ENCODE measurements at places on chromosomes 1 and 21.
A peak's percentile ranks its signal among the peaks of the same experiment; 100 is the strongest.

- peak; percentile 16 for DNase-seq
Measured at GRCh38 chr1:30085811-30086770, 637.3 kb downstream of the MATN1 start.

- no peak for DNase-seq
Measured at GRCh38 chr21:36686955-36687354, 12.0 kb upstream of the SIM2 start.

DNA sequence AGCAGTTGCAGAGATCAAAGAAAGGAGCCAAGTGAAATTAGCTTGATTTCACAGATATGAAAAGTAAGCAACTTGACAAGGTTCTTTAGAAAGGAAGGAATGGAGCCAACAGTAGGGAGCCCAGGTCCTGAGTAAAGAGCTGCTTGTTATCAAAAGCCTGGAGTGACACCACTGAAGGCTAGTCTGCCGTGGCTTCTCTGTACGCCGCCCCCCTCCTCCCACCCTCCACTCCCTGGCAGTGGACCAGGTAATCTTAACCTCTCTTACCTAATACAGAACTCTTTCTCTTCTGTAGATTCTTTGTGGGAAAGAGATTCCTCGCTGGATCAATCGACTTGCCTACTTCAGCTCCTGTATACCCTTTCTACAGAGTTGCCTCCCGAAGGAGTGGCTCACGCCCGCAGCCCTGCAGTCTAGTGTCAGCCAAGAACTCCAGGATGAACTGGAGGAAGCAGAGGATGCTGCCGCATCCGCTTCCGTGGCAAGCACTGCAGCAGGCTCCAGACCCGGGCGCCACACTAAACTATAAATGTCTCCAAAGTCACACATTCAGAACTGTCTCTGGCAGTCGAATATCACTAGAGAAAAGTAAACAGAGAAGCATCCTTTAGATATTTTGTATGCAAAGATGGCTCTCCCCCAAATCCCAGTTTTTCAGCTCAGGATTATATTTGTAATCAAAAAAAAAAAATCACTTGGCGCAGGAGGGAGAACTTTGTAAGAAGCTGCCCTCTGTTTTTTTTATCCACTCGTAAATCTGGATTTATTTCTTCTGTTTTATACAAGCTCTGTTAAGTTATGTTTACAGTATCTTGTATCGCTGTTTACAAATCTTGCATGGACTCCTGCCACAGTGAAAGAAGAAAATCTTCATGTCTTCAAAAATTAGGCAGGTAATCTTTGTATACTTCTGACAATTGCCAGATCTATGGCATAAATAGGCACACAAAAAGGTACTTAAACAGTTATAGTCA, 52.6 kb downstream of the DESI2 start:
- peak; percentile 41 for DNase-seq

- no peak for DNase-seq
Measured at GRCh38 chr1:230681599-230681998, 32.3 kb downstream of the AGT start.

- peak; percentile 41 for DNase-seq
Measured at GRCh38 chr1:85580872-85581801, 576 bp downstream of the CCN1 start.

- peak; percentile 67 for DNase-seq
Measured at GRCh38 chr1:212368073-212368484, 46.6 kb downstream of the PACC1 start.

GRCh38 chr1:201554789-201555592, 16.1 kb downstream of the NAV1 start:
- DNase-seq, result no peak

- no peak for DNase-seq
Measured at GRCh38 chr1:17667641-17668040, 87.5 kb upstream of the ACTL8 start.

DNA sequence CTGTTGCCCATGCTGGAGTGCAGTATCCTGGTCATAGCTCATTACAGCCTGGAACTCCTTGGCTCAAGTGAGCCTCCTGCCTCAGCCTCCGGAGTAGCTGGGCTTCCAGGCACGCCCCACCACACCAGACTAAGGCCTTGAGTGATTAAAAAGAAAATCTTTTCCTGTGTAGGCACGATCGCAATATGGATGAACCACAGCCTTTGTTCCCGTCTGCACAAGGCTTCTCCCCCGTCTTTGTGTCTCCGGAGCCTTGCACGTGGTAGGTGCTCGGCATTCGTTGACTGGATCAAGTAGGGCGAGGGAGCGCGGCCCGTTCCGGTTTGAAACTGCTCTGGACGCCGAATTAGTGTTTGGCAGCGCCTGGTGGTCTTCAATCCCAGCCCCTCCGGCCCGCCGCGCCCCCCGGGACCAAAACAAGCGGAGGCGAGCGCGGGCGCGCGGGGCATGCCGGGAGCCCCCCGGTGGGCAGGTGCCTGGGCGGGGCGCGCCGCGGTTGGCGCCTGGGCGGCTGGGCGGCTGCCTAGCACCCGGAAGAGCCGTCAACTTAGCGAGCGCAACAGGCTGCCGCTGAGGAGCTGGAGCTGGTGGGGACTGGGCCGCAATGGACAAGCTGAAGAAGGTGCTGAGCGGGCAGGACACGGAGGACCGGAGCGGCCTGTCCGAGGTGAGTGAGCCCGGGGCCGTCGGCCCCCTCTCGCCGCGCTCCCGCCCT, at the start of gene SFT2D2:
SFT2D2 (plus strand) TSS at position 529 of the 715 bp plus-strand sequence; CDS start at position 605, 76 bp downstream.
- peak; percentile 24 for DNase-seq

DNA sequence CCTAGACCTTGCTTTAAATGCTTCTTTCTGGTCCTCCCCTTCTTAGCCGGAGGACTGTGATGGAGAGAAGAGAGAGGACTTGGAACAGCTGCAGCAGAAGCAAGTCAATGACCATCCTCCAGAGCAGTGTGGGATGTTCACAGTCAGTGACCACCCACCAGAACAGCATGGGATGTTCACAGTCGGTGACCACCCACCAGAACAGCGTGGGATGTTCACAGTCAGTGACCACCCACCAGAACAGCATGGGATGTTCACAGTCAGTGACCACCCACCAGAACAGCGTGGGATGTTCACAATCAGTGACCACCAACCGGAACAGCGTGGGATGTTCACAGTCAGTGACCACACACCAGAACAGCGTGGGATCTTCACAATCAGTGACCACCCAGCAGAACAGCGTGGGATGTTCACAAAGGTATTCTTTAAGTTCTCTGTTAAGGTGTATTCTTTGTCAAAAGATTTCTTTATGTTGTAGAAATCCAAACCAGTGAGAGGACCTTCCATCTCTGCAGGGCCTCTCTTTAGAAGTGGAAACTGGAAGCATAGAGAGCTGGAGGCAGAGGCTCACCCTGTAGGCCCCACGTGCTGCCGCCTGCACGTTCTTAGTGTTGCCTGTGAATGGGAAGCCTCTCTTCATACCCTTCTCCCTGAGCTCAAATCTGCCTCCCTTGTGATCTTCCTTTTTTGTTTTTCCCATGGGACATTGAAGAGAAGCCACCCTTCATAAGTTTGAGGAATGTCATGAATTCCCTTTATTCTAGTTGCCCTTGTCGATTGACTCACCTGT, 10.6 kb downstream of the PCNT start:
- DNase-seq, result no peak

DNA sequence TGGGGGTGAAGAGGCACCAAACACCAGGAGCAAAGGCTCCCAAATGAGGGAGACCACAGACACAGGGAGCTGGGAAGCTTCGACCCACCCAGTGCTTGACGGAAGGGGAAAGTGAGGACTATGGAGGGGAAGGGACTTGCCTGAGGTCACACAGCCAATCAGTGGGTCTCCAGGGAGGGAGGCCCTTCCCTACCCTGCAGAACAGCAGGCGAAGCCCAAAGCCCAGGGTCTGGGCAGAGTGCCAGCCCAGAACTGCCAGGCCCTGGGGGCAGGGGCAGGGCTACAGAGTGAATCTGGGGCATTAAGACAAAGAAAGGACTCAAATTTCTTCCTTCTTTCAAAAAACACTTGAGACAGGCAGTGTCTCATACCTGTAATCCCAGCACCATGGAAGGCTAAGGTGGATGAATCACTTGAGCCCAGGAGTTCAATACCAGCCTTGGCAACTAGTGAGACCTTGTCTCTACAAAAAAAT, 45.5 kb upstream of the ECE1 start:
- DNase-seq, result no peak

DNA sequence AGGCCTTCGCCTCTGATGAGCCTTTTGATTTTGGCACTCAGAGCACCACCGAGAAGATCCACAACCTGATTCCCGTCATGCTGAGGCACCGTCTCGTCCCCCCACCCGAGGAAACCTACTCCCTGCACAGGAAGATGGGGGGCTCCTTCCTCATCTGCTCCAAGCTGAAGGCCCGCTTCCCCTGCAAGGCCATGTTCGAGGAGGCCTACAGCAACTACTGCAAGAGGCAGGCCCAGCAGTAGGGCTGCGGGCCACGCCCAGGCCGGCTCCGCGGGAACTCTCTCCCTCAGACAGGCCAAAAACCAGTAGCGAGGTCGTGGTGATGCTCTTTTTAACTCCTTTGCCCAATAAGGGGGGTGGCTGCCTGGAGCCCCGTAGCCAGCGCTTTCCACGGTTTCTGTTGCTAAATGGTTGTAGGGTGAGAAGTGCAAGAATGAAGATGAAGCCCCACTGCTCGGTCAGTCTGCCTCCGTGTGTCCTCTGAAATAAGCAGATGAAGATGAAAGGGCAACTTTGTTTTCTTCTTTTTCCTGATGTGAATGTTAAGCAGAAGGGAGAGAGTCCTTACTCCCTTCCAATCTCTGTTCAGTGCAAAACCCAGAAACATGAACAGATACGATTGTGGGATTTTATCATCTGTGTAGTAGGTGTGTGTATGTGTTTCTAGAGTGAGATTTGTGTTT, 46.5 kb downstream of the COQ8A start:
- no peak for DNase-seq

DNA sequence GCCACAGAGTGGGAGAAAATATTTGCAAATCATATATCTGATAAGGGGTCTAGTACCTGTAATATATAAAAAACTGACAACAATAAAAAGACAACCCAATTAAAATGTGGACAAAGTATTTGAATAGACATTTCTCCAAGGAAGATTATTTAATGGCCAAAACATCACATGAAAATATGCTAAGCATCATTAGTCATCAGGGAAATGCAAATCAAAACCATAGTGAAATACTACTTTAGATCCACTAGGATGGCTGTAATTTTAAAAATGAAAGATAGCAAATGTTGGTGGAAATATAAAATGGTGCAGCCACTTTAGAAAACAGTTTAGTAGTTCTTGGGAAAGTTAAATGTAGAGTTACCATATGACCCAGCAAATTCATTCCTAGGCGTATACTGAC, 118.7 kb upstream of the KIF26B start:
- no peak for DNase-seq

DNA sequence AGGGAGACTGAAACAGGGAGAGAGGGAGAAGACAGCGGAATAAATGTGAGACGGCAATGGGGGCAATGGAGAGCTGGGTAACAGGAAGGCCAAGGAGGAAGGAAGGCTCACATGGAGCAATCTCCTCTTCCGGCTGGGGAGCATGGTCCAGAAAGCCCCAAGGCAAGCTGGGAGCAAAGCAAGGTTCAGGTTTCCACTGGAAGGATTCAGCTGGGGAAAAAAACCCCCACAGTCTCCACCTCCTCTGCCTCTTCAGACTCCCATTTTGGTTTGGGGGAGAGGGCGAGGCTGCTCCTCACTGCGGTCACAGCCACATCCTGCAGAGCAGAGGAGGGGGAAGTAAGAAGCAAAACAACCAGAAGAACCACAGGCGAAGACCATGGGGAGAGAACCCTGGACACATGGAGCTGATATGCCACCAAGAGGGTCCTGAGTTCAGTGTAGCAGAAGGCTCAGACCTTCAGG, 650 bp downstream of the TNFAIP8L2 start:
- no peak for DNase-seq

DNA sequence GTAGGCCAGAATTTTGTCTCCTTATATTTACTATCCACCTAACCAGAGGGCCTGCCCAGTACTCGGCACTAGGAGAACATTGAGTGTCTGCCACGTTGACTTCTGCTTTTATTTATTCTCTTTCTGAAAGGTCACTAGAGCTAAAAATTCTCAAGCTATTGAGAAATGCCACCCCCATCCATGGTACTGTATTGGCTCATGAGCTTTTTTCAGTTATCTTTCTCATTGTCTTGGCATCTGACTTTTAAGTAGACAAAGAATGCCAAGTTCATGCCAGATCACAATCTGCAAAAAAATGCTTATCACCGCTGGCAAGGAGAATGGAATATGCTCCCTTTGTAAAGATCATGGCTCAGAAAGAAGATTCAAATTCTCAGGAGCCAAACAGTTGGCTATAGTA, 49.8 kb upstream of the MROH9 start:
- DNase-seq, result no peak

DNA sequence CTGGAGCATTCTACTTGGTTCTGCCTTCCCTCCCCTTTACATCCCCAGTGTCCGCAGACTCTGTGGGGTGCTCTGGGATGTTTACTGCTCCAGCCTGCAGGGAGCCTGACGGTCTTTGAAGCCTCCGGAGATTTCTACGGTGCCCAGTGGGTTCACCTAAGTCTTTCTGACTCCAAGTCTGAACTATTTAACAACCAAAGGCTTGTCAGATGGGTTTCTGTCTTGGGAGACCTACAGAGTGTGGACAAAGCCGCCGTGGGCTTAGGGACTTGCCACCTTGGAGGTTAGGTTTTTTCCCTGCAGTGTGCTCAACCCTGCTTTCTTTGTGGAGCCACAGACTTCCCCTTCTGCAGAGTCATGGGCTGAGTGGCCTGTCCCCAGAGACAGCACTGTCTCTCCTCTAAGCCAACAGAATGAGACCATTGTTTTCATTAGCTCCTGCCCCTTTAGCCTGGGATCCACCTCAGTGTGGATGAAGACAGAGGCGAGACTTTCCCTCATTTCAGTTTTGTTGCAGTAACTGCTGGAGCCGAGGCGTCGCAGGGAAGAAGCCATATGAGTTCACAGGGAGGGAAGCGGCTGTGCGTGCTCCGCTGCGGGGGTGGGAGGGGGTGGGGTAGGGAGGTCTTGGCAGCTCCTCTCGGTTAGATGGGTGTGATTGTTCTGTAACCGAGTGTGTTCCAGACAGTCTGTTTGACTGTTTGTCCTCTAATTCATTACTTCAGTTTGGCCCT, 120.7 kb downstream of the CNIH3 start:
- DNase-seq, result no peak

GRCh38 chr1:173914366-173914871, 2.7 kb downstream of the SERPINC1 start:
- peak; percentile 17 for DNase-seq

GRCh38 chr1:243642936-243643335, 207.1 kb downstream of the AKT3 start:
- DNase-seq, result no peak

- peak; percentile 73 for DNase-seq
Measured at GRCh38 chr1:42173155-42173933, 8.8 kb upstream of the GUCA2A start.

- DNase-seq, result no peak
Measured at GRCh38 chr1:156546267-156546666, 26.1 kb downstream of the IQGAP3 start.

GRCh38 chr1:32393832-32394140, 455 bp downstream of the BSDC1 start:
- DNase-seq, result peak; percentile 33
